T-cell (primary cell): ENCODE measurements at places on chromosomes 16 and 17.

GRCh38 chr16:65222049-65222448 is 100.2 kb upstream of the CDH11 start:
- no peak for DNase-seq

GRCh38 chr17:45200701-45201100 is 21.0 kb upstream of the FMNL1 start:
- no peak for DNase-seq

- no peak for DNase-seq
Observed at GRCh38 chr17:55053855-55054254, 85.3 kb downstream of the STXBP4 start.

- no peak for DNase-seq
Observed at GRCh38 chr16:73022534-73022933, 25.4 kb downstream of the ZFHX3 start.

DNA sequence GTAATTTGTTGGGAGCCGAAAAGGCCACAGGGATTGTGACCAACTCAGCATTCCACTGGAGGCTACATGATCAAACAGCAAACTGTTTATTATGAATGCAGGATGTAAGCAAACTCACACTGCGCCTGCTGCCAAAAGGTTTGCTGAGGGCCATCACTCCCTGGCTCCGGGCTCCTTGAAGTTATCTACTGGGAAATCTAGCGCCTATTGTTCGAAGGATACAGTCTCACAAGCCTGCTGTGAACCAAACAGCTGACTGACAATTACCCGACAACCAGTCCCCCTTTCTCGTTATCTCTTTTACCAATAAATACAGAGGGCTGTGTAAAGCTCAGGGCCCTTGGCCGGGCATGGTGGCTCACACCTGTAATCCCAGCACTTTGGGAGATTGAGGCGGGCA is 52.5 kb downstream of the BCL7C start:
- DNase-seq = no peak

- no peak for DNase-seq
Observed at GRCh38 chr17:36892112-36892838, 45.0 kb upstream of the LHX1 start.

DNA sequence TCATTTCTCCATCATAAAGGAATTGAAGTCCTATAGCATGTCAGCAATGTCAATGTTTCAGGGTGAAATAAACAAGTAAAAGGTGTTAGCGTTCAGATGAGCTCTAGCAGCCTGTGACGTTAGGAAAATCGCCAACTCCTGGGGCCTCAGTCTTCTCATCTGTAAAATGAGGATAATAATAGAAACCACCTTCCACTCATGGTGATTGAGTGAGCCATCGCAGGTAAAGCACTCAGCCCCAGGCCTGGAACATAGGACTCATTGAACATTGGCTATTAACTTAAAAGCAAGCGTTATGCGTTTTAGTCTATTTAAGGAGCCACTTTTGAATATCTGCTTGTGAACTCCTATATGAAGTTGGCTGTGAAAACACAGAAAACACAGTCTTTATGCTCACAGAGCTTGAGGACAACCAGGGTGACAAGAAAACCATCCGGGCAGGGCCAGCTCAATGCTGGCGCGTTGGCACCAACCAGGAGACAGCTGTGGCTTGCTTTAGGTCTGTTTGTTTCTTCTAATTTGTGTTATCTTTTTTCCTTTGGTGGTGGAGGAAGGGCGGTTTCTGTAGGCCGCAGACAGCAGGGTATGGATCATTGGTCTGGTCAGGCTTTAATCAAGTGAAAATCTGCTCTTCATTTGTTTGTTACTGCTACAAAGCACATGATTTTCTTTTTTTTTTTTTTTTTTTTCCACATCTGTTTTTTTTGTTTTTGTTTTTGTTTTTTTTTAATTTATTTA is 35.7 kb upstream of the MED9 start:
- no peak for DNase-seq

DNA sequence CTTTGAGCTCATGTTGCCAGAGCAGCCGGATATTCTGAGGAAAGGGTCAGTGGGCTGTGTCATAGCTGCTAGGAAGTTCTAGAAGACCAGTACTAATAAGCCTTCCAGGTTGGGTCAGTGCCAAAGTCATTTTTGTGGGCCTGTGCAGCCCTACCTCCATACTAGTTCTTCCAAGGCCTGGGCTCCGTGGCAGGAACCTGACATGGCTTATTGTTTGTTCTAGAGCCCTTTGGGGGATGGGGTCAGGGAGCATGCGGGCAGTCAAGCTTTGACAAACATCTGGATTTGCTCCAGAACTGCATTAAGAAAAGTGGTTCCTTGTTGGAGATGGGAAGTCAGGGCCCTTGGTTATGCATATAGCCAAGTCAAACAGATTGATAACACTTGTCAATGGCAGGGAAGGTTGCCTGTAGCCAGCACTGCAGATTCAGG is 7.6 kb downstream of the ALKBH5 start:
- no peak for DNase-seq

DNA sequence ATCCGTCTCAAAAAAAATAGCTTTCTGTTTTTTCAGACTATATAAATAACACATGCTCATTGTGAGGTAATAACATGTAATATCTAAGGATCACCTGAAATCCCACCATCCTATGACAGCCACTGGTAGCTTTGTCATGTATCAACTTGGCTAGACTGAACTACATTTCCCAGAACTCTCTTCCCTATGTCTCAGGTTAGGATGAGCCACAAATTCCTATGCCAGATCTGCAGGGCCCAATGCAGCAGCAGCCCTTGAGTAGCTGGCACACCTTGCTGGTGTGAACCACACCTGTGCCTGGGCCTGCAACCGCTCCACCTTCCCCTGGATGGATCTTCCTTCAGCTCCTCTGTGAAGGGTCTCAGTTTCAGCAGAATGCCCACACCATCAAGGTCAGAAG is 28.1 kb downstream of the OGFOD1 start:
- no peak for DNase-seq

- DNase-seq = no peak
Observed at GRCh38 chr17:42879596-42879985, 21.0 kb upstream of the G6PC1 start.

- DNase-seq = peak; percentile 97
Observed at GRCh38 chr16:75647492-75648264, at the start of the genes KARS1 and TERF2IP. KARS1 (minus strand) TSS chr16:75647665; CDS start chr16:75647639, 26 bp downstream. TERF2IP (plus strand) TSS chr16:75647773; CDS start chr16:75647883, 110 bp downstream.
